ENCODE measurements at places on chromosomes 3 and 15. TPM values are rescaled to one million over a fixed set of nuclear protein-coding genes. Genes with fewer than 3 reads are reported as not detected.

DNA sequence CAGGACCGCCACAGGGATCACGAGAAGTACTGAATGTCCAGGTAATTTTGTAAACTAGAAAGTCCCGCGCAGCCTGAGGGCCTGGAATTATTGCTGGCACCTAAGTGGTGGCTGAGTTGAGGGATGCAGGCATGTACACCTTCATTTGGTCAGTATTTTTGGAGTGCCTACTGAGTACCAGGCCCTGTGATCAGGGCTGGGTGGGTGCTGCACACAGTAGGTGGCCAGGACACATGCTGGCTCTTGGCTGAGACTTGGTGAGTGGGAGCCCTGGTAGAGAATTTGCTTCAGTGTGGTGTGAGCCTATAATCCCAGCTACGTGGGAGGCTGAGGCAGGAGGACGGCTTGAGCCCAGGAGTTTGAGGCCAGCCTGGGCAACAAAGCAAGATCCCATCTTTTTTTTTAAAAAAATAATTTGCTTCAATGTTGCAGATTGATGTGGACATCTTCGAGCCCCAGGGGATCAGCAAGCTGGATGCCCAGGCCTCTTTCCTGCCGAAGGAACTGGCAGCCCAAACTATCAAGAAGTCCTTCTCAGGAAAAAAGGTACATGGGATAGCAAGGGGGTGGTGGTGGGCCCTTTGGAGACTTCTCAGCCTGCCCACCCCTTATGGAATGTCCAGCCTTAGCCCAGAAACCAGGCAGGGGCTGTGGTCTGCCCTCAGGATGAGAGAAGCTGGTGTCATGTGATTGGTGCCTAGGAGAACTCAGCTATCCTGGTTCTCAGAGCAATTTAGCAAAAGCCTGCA, 2.6 kb downstream of the ITIH1 start:
- DNase-seq = no peak

- no peak for DNase-seq
Observed at GRCh38 chr3:140375002-140375401, 302.9 kb upstream of the TRIM42 start.

DNA sequence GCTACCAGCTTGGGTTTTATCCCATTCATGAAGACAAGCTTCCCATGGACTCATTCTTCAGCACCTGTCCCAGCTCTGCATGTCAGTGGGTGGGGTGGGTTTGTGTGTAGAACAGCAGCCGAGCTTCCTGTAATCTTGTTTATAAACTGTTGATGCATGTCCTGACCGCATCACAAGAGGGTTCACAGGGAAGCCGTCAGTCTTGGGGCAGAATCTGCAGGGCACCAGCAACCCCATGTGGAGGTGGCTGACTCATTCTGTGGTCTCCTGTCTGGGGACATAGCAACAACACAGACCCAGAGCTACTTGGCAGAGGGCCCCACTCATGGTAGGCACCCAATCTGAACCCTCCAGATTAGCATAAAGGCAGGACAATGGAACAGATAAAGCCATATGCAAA, 35.6 kb downstream of the DAPK2 start:
- peak; percentile 90 for DNase-seq

- no peak for DNase-seq
Observed at GRCh38 chr15:36335224-36335623, 244.2 kb upstream of the CDIN1 start.

GRCh38 chr3:196585044-196585757, 16.7 kb downstream of the FBXO45 start:
- no peak for DNase-seq

DNA sequence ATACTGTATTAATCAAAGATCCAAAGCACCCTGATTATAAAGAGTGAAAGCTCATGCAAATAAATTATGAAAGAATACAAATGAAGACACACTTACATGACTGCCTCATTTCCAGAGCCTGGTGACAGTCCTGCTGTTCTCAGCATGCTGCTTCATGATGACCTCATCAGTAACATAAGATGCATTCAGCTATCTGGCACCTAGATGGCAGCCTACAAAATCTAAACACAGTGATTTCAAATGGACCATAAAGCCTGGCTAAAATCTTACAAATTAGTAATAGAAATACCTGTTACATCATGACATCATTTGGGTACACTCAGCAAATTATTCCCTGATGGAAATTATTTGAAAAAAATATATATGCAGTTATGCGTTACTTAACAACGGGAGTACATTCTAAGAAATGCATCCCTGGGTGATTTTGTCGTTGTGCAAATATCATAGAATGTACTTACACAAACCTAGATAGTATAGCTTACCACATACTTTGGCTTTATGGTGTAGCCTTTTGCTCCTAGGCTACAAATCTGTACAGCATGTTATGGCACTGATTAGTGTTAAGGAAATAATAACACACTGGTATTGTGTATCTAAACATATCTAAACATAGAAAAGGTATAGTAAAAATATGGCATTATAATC, 207.2 kb downstream of the EPHA3 start:
- no peak for DNase-seq

- no peak for DNase-seq
Observed at GRCh38 chr3:126468028-126468891, 7.4 kb downstream of the ZXDC start.

- no peak for DNase-seq
Observed at GRCh38 chr15:29468899-29469298, 199.3 kb upstream of the NSMCE3 start.

DNA sequence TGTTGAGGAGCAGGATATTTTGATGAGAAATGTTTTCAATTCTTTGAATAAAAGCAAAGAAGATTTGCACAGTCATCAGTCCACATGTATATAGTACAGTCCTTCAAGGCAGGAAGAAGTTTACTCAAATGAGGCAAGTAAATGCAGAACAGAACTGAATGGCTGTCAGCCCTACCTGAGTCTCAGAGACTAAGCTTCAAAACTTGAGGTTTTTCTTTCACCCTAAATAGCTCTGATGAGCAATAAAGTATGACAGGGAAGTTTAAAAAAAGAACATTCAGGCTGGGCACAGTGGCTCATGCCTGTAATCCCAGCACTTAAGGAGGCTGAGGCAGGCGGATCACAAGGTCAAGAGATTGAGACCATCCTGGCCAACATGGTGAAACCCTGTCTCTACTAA, 232.5 kb downstream of the SUCLG2 start:
- no peak for DNase-seq

DNA sequence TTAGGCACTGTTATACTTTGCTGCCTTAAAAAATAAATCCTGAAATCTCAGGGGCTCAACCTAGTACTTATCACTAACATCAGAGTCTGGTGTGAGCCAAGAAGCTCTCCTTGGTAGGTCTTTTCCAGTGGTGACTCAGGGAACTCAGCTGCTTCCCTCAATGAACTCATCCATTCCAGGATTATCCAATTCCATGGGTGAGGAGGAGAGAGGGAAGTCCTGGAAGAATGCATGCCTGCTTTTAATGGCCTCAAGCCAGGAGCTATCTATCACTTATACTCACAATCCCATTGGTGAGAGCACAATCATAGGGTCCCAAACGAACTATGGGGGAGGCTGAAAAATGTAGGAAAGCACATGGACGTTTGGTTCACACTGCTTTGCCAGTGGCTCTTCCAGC, 113.6 kb downstream of the POLR2M start:
- no peak for DNase-seq

GRCh38 chr3:69012800-69013252, 658 bp downstream of the EOGT start:
- DNase-seq = no peak

GRCh38 chr3:50570508-50571279, 1.4 kb downstream of the HEMK1 start:
- no peak for DNase-seq

- DNase-seq = no peak
Observed at GRCh38 chr3:189099031-189099471, 72.7 kb upstream of the TPRG1 start.

GRCh38 chr3:45868213-45868612, 18.1 kb upstream of the CCR9 start:
- no peak for DNase-seq

ADAMTS9 gene
- total RNA-seq = not detected

SLC9A9 gene
- 34.8 TPM for total RNA-seq

IL1RAP gene
- total RNA-seq = 11.0 TPM

TGM5 gene
- not detected for total RNA-seq

NR2E3 gene
- total RNA-seq = not detected

RARB gene
- not detected for total RNA-seq

Measured in CD4-positive, alpha-beta memory T cell (primary cell).